ENCODE measurements at places on chromosomes 2 and 18.

- no peak for DNase-seq
Observed at GRCh38 chr2:27249891-27250651, 12.8 kb downstream of the SLC30A3 start.

DNA sequence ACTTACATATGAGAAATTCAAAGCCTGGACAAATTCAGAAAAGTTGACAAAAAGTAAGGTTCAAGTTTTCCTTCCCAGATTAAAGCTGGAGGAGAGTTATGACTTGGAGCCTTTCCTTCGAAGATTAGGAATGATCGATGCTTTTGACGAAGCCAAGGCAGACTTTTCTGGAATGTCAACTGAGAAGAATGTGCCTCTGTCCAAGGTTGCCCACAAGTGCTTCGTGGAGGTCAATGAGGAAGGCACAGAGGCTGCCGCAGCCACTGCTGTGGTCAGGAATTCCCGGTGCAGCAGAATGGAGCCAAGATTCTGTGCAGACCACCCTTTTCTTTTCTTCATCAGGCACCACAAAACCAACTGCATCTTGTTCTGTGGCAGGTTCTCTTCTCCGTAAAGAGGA is 17.0 kb downstream of the SERPINB8 start:
- DNase-seq, result no peak

DNA sequence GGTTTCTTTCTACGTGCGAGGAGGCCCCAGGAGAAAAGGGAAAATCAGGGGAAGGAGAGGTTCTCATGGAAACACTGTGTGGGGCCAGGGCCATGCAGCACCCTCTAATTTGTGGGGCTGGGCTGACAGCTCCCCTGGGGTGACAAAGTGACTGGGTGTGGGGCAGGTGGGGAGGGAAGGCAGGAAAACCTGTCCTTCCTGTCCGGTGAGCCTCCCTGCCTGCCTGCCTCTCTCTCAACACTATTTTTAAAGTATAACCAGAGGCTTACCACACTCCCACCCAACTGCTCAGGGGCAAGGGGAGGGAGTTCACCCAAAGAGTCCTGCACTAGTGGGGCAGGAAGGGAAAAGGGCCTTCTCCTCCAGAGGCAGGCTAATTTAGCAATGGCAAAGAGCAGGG is 10.5 kb upstream of the EPAS1 start:
- no peak for DNase-seq

DNA sequence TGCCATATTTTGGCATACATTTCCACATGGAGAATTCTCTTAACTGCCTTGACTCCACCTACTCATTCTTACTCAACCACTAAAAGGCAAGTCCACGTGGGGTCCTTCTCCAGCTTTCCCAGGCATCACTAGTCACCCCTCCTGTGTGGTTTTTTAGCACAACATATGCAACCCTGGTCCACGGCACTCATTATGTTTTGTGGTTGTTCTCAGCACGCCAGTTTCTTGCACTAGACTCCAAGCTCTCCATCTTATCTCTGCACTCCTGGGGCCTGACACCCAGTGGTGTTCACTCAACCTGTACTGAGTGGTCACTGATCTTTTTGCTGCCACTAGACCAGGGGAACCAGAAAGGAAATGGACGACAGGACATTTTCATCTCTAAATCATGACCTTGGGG is 18.0 kb downstream of the MARCHF4 start:
- no peak for DNase-seq

GRCh38 chr2:239392072-239392357 is 8.8 kb downstream of the HDAC4 start:
- no peak for DNase-seq

GRCh38 chr2:100381240-100381639 is 36.2 kb downstream of the CHST10 start:
- peak; percentile 27 for DNase-seq

Data from NK-92 treated with Interleukin-12 subunit alpha and Interleukin-12 subunit beta, amount 100 ng/mL, for 24 hours (cell line).